ENCODE measurements at places on chromosomes 12 and 14.

DNA sequence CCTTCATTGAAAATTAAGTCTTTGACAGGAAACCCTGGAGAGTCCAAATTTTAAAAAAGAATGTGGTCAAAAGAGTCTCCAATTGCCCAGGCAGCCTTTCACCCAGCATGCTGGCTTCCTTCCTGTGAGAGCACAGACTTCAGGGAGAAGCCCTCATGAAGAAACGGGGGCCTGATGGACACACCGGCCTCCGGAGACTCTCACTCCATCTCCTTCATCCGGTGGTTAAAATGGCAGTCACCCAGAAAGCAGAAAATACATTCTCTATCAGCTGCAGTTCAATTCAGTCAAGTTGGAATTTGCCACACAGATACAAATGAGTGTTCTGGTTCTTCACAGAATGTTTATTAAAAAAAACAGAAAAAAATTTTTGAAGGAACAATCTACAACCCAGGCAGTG lies 56.5 kb downstream of the CPM start:
- no peak for DNase-seq

GRCh38 chr12:96521895-96522682 lies 32.7 kb downstream of the CFAP54 start:
- DNase-seq: no peak

DNA sequence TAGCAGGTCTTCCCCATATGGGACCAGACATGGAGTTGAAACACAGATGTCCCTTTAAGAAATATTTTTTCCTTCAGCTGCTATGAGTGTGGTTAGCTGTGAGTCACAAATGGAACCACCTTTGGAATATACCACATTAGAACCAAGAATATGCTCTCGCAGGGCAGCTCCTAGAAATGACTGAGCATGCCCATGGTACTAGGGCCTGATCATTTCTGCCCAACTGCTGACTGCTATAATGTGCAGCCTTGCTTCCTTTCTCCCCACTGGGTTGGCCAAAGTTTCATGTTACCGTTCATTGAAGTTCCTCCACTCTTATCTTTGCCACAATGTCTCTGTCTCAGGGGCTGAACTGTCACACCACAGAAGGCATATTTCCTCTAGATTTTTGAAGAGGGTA lies 1074.6 kb downstream of the FLRT2 start:
- no peak for DNase-seq

DNA sequence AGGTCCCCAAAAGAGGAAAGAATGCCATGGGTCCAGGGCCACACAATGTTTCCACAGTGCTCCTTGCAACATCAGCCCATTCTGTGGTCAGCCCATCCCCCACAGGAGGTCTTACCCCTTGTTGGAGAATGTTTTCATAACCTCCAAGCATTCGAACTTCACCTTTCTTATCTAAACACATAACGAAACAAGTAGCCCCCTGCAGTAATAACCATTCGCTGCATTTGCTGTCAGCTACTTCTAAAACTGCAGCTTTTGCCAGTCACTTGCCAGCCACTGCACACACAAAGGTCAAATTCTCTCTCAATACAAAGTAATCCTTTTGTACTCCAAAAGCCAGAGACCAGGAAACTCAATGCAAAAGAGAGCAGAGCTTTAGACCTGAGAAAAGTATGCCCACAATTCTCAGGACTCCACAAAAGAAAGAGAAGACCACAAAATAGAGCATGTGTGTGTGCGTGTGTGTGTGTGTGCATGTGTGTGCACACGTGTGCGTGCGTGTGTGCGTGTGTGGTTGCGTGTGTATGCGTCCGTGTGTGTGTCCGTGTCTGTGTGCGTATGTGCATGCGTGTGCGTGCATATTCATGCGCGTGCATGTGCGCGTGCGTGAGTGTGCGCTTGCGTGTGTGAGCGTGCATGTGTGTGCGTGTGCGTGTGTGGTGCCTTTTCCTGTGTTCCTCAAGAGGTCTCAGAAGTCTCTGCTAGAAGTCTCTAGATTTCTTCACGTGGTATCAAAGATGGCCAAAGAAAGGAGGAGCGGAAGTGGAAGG lies 31.7 kb upstream of the NINJ2 start:
- DNase-seq: no peak

DNA sequence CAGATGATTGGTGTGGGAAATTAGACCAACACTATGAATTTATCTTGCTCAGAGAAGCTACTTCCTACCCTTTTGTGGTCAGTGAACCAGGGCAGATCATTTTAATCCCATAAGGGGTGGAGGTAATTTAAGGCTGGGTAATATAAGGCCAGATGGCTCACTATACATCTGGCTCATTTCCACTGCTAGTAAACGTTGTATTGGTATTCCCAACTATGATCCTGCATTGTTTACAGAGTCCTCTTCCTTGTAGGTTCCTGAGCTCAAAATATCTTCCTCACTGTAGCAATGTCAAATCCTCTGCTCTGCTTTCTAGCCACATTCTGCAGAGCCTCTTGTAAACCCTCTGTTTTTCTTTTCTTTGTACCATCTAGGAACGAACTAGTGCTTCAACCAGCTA lies 93.0 kb upstream of the MGAT4C start:
- peak; percentile 89 for DNase-seq

GRCh38 chr14:73283608-73284379 lies 46.5 kb downstream of the PAPLN start:
- peak; percentile 90 for DNase-seq

DNA sequence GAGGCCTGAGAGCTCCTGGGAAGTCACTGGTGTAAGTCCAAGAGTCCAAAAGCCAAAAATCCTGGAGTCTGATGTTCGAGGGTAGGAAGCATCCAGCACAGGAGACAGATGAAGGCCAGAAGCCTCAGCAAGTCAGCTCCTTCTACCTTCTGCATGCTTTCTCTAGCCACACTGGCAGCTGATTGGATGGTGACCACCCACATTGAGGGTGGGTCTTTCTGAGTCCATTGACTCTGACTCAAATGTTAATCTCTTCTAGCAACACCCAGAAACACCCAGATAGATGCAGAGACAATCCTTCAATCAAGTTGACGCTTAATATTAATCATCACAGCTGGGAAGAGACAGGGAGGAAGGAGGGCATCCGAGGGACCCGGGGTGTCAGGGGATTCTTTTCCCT lies 305.8 kb downstream of the AACS start:
- DNase-seq: no peak

GRCh38 chr14:88264116-88264515 lies 59.0 kb downstream of the KCNK10 start:
- no peak for DNase-seq

DNA sequence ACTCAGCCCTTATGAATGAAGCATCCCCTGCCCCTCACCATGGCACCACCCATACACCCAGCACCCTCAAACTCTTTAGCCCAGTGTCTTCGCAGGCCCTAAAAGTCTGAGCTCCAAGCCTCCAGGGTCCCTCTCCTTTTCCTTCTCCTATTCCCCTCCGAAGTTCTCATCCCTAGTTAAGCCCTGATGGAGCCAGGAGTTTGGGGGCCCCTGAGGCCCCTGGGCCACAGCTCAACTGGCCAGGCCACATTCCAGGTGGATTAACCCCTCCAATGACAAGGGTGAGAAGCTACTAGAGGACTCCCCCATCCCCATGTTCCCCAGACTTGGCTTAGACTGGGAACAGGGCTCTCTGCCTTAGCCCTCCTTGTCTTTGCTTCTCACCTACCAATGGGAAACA lies 2.6 kb downstream of the RARG start:
- no peak for DNase-seq

- DNase-seq: no peak
Observed at GRCh38 chr14:58784931-58785330, 147.2 kb downstream of the DACT1 start.

DNA sequence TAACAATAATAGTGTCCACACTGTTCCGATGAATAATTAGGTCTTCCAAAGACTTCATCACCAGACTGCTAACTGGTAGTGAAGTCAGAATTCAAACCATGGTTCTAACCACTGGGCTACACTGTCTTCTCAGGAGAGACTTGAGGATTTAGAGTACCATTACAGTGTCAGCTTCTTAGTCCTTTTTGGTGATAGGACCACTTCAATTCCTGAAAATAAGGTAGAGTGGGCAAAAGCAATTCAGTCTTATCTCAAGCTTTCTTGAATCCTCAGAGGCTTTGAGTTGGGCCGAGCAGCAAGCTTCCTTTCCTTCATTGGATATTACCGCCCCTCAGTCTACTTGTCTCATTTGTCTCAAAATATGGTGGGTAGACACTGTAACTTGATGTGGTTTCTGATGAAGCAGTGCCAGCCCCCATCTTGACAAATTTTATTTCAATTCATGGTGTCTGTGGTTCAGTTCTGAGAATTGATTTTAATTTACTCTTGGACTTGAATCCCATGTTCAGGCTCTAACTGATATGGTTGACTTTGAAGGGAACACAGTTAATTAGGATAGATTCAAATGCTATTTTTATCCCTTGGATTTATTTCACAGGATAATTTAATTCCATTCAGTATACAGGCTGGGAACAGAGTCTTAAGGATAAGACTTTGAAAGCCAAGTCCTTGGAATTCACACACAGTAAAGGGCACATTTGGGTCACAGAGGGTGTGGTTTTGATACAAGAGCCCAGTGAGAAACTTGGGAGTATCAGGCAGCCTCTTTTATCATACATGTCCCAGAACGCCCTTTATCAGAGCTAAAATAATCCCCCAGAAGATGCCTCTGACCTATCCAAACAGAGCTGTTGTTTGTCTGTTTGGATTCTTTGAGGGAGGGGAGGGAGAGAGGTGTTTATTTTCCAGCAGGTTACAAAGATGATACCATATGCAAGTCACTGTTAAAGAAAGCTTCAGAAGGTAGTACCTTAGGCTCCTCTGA lies 167.3 kb downstream of the PRKCH start:
- DNase-seq: no peak

- no peak for DNase-seq
Observed at GRCh38 chr14:52918486-52918885, 32.4 kb downstream of the FERMT2 start.

DNA sequence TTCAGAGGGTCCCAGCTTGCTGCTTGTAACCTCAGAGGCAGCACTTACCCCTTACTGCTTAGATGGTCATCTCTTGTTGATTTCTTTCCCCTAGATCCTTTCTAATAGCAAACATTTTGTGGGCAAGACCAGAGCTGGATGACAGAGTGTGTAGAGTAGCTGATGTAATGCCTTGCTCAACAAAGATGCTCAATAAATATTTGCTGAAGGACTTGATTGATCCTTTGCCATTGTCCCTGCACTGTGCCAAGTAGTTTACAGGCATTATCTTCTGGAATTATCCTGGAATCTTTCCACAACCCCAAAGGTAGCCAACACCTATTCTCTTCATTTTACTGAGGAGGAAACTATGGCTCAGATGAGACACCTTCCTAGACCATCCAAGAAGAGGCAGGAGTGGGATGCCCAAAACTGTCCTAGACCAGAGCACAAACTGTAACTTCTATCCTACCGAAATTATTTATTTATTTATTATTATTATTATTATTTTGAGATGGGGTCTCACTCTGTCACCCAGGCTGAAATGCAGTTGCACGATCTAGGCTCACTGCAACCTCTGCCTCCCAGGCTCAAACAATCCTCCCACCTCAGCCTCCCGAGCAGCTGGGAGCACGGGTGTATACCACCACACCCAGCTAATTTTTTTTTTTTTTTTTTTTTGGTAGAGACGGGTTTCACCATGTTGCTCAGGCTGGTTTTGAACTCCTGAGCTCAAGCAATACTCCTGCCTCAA lies 1.4 kb downstream of the MMAB start:
- no peak for DNase-seq

- DNase-seq: no peak
Observed at GRCh38 chr12:99002731-99003130, 357.6 kb downstream of the APAF1 start.

DNA sequence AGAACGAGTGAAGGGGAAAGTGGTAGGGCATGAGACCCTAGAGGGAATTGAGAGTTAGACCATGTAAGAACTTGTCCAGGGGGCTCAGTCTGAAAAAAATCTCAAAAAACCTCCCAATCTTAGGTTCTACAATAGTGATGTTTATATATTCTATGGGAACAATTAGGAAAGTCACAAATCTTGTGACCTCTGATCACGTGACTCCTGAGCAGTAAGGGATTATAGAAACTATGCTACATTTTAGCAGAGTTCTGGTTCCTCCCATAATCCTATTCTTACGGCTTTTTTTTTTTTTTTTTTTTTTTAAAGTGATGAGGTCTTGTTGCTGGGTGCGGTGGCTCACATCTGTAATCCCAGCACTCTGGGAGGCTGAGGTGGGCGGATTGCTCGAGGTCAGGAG lies 5.8 kb downstream of the ADCK1 start:
- DNase-seq: no peak

DNA sequence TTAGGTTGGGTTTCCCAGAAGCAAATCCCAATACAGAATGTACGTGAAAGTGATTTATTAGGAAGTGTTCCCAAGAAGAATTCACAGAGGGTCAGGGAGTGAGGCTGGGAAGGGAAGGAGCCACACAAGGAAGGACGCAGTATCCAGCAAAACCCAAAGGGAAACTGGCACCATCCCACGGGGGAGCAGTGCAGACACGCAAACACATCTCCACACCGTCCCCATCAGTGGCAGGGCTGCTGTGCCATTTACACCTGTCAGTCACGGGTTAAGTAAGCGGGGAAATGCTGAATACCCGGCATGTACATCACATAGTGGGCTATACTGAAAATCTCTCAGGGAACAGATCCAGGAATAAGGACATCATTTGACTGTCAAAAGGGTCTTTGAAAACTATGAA lies 93.9 kb downstream of the SLC38A1 start:
- DNase-seq: no peak

- DNase-seq: no peak
Observed at GRCh38 chr14:54058505-54058904, 101.9 kb upstream of the BMP4 start.

GRCh38 chr12:2019126-2019525 lies 14.9 kb upstream of the DCP1B start:
- DNase-seq: no peak

GRCh38 chr14:57883061-57883460 lies 17.2 kb upstream of the SLC35F4 start:
- no peak for DNase-seq

DNA sequence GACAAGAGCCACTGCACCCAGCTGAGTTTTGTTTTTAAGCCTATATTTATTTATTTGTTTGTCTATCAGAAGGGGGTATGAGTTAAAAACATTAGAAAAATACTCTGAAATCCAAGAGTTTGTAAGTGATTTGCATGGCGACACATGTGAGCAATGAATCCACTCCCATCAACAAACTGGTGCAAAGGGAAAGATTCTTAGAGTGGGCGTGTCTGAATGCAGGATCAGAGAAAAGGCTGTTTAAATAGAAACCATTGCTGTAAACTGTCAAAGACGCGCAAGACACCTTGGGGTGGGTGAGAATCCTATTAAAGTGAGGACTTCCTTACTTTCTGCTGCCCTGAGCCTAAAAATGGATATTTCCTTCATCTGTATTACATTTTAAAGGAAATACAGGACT lies 51.9 kb downstream of the ZFYVE26 start:
- DNase-seq: no peak

DNA sequence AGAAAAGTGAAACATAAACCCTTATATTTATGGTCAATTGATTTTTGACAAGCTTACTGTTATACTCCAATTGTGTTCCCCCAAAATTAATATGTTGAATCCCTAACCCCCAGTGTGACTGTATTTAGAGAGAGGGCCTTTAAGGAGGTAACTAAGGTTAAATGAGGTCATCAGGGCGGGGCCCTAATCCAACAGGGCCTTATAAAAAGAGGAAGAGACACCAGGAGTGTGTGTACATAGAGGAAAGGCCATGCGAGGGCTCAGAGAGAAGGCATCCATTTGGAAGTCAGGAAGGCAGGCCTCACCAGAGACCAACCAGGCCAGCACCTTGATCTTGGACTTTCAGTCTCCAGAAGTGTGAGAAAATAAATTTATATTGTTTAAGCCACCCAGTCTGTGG lies 6.5 kb upstream of the VTI1B start:
- no peak for DNase-seq

GRCh38 chr12:113030875-113031525 lies 25.5 kb upstream of the DTX1 start:
- DNase-seq: peak; percentile 75

GRCh38 chr12:108634341-108634751 lies 652 bp upstream of the SELPLG start:
- no peak for DNase-seq
